B cell (primary cell): ENCODE measurements at places on chromosomes 6 and 20. TPM values are rescaled to one million over a fixed set of nuclear protein-coding genes. Genes with fewer than 3 reads are reported as not detected.

GRCh38 chr6:19337101-19337500, 500.1 kb upstream of the ID4 start:
- no peak for DNase-seq

- DNase-seq, result no peak
Measured at GRCh38 chr6:138328210-138328609, 49.5 kb upstream of the SMIM28 start.

DNA sequence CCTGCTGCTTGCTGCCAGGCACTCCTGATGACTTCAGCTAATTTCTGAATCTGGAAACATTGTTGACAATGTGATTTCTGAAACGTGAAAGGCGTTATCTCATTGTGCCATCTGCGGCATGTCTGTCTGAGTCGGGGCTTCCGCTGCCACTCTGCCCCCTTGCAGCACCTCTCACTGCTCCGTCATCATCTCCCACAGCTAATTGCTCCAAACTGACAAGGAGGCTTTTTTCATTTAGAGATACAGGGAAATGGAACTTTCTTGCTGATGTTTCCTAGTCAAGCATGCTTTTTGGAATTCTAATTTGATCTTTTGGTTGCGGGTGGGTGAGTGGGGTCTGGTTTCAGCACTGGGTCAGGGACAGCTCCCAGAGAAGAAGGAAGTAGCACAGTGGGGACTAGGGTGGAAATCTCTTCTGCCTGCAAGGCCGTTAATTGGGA, 233.5 kb downstream of the DHX35 start:
- DNase-seq, result no peak

DNA sequence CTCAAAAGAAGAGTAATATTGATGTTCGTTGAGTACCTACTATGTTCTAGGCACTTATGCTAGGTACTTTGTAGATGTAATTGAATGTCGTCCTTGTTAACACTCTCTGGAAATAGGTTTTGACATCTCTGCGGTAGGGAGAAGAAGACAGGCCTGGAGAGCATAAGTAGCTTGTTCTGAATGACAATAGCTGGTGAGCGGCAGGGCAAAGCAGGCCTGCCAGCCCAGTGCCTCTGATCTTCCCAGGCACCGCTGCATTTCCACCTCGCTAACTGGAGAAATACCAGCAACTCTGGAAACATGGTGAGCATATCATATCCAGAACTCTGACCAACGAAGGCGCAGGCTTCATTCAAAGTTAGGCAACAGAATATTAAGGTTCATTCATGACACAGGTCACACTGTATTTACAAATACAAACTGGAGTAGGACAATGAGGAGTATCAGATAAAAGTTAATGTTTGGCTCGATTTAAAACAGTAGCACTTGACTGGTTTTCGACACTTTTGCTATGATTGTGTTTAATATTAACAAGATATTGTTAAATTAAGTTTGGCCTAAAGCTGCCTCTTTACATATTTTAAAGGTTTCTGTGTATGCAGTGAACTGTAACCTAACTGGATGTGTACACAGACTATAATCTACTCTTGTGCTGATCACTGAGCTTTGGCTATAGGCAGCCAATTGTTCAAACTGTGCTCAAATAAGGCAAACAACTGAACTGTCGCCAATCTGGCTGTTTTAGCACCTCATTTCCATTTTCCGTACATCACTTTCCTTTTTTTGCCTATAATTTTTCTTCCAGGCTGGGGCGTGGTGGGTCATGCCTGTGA, 54.1 kb downstream of the PPP1R3G start:
- DNase-seq, result no peak

DNA sequence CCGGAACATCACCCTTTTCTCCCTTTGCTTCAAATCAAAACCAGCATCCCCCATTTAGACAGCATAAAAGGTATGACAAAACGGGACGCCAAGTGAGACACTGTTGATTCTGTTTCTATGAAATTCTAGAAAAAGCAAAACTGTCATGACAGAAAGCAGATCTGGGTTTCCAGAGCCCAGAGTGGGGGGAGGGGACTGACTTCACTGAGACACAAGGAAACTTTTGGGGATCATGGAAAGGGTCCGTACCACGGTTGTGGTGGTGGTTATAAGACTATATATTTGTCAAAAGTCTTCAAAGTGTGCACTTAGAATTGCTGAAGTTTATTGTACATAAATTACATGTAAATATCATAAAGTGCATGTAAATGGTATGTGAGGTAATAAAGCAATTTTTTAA, 82.6 kb downstream of the SLC22A3 start:
- DNase-seq, result no peak

The HCRTR2 gene
- not detected in 2 replicates for total RNA-seq

The TJAP1 gene
- total RNA-seq, result 57.1 and 59.1 TPM in 2 replicates

The SLC17A1 gene
- total RNA-seq, result not detected in 2 replicates

The TFAP2C gene
- not detected in 2 replicates for total RNA-seq
